ENCODE measurements at places on chromosomes 2 and 18.

DNA sequence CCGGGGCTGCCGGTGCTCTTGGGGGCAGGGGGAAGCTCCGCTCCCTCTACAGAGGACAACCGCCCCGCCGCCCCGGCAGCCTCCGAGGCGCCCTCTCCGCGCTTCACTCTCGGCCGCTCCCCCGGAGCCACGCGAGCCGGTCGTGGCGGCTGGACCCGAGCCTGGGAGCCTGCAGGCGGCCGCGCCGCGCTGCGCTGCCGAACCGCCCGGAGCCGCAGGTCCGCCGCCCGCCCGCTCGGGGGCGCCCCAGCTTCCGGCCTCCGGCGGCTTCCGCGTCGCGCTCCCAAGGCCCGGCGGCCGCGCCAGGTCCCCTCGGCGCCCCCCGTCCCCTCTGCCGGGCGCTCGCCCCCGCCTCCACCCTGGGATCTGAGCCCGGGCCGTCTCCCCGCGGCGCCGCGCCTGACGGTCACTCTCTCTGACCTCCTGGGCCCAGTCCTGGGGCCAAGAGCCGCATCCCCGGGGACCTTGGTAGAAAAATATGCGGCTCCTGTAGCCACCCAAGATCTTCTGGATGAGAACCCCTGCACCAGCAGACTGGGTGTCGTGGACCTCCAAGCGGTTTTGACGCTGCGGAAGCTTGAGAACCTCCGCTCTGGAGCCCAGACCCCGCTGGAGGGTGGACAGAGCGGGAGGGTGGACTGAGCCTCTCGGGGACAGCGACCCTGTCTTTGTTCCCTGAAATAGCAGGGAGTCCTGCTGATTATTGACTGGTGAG lies 44.3 kb downstream of the SERTAD2 start:
- peak; percentile 47 for DNase-seq

DNA sequence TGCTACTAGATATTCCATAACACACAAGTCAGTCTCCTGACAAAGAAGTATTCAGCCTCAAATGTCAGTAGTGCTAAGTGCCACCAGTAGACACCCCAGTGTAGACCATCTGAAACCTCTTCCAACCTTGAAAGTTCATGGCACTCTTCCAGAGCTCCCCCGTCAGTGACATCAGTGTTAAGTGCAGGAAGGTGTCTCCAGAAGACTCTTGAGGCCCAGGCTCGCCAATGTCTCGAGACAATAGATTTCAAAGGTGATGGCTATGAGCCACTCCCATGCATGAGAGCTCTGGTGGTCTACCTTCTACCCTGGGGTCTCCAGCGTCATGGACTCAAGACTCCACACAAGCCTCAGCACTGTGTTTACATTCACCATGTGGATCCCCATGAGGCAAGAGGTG lies 183.8 kb downstream of the SMAD2 start:
- no peak for DNase-seq

GRCh38 chr2:23378496-23378895 lies 6.5 kb upstream of the KLHL29 start:
- DNase-seq: no peak

GRCh38 chr2:241924069-241924908 lies 54.8 kb downstream of the RTP5 start:
- no peak for DNase-seq

DNA sequence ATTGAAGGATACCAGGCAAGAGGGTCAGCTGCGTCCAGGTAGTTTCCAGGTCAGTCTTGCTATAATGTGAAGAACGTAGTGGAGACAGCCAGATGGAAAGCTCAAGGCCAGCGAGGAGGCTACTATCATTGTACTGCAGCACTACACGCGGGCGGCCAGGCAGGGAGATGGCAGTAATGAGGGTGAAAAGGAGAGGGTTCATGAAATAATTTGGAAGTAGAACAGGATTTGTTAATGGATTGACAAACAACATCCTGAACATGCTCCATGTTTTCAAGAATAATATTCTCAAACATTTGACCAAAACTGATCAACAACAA lies 17.1 kb downstream of the SPIRE1 start:
- DNase-seq: no peak

GRCh38 chr2:45177870-45178269 lies 168.6 kb upstream of the SIX2 start:
- DNase-seq: no peak

DNA sequence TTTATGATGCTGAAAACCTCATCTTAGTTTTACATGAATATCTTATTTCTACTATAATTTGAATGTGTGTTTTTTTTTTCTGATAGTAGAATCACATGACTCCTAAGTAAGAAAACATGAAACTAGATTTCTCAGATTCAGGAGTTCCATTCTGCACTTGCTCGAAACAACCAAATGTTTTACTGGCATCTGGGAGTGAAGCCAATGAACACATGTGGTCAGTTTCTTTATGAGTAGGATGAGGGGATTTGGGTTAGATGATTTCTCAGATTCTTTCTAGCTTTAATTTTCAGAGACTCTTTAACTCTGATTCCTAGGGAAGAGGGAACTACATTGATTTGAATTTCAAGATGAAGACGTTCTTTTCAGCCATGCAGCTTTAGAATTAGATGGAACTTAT lies 225.0 kb upstream of the NT5C1B start:
- DNase-seq: no peak

DNA sequence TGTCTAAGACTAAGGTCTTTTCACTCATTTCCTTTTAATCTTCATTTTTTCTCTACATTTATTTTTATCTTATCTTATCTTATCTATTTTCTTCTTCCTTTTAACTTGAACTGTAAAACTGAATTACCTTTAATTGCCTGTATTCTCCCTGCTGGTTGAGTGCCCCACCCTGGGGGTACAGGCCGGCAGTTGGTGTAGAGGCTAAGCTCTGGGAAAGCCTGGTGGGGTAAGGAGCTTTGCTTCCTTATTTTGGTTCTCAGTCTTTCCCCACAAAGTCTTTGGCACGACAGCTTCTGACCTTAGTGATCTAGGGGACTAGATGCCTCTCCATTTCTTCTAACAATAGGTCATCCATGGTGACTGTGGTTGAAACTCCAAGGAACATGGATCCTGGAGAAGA lies 26.8 kb upstream of the HAAO start:
- DNase-seq: no peak

DNA sequence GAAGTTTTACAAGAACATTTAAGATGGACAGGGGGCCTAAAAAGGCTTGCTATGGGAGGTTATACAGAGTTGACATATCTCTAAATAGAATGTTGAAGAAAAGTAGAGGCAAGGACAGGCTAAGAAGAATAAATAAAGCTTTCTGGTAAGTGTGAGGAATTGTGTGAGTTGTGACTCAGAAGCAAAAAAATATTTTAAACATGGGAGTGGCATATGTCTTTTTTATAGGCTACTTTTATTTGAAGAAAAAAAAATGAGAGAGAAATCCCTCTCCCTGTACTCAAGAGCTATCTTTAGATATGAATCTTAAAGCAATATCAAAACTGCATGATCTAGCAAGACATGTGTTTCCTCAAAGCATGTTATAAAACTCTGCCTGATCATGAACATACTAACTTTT lies 41.1 kb downstream of the RAB3GAP1 start:
- no peak for DNase-seq

DNA sequence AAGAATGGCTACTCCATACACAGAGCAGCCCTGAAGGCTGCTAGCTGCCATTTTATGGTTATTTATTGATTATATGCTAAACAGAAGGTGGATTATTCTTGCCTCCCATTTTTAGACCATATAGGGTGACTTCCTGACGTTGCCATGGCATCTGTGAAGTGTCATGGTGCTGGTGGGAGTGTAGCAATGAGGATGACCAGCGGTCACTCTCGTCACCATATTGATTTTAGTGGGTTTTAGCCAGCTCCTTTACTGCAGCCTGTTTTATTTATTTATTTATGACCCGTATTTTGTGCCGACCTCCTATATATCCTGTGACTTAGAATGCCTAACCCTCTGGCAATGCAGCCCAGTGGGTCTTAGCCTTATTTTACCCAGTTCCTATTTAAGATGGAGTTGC lies 553.9 kb downstream of the TNS1 start:
- no peak for DNase-seq

GRCh38 chr2:196370381-196370780 lies 199.0 kb upstream of the STK17B start:
- DNase-seq: no peak

DNA sequence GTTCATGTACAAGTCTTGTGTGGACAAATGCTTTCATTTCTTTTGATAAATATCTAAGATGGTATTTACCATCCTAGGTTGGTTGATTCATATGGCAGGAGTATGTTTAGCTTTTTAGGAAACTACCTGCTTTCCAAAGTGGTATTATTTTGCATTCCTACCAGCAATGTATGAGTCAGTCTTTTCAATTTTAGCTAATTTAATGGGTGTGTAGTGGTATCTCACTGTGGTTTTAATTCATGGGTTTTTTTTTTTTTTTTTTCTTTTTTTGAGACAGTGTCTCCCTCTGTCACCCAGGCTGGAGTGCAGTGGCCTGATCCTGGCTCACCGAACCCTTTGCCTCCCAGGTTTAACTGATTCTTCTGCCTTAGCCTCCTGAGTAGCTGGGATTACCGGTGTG lies 4.2 kb downstream of the ZNF512 start:
- DNase-seq: no peak

GRCh38 chr2:59236723-59237122 lies 995.6 kb upstream of the FANCL start:
- no peak for DNase-seq

DNA sequence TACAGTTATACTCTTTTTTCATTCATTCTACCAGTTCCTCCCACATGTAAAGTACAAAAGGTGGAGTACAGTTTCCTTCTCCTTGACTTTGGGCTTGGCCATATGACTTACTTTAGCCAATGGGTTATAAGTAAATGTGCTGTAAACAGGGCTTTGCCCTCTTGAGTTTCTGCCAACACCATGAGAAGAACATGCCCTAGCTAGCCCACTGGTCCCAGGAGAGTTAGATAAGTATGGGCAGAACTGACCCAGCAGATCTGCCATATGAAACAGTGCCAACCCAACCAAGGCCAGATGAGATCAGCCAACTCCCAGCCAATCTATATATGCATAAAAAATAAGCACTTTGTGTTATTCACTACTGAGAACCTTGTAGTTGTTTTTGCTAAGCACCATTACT lies 25.5 kb downstream of the ZC3H8 start:
- no peak for DNase-seq

GRCh38 chr2:109582928-109583895 lies 30.6 kb downstream of the SEPTIN10 start:
- no peak for DNase-seq

GRCh38 chr2:203646961-203647360 lies 59.5 kb upstream of the CD28 start:
- DNase-seq: no peak

DNA sequence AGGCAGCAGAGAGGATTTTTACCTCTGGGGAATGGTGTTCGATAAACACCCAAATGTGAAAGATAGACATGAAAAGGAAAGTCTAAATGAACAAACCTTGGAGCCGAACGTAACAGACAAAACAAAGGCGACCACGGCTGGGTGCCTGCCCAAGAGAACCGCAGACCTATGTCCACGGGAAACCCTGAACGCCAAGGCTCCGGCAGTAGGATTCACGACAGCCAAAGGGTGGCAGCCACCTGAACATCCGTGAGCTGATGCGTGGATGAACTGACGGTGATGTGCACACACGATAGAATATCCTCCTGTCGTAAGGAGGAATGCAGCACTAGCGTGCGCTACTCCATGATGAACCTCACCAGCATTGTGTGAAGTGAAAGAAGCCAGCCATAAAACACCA lies 85.6 kb downstream of the MBP start:
- DNase-seq: no peak

DNA sequence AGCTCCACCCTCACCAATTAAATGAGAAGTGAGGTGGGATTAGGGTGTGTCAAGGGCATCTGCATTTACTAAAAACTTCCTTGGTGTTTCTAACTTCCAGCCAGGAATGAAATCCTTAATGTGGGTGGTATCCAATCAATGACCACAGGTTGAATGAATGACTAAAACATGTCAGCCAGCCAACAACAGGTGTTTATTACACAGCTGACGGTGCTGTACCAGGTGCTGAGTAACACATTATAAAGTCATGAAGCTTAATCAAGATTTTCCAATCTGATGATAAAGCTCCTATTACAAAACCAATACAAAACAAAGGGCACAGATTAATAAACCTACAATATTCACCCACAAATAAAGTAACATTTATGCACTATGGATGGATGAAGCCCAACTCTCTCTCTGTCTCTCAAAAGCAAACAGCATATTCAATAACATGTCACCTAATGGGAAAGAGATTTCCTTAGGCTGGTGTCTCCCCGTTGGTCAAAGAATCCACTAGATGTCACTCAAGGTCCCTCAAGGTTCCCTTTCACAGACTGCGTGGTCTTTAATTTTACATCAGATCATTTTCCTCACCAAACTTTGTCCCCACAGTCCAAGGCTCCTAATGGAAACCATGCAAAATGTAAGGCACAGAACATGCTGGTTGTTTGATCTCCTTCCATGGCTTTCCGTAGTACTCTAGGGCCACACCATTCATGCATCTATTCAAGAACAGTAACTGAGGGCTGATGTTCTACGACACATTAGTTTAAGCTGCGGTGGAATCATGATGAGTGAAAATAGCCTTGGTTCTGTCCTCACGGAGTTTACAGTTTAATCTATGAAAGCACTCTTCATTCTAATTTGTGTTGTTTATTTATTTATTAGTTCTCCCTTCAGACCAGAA lies 6.4 kb upstream of the PTPN4 start:
- no peak for DNase-seq

DNA sequence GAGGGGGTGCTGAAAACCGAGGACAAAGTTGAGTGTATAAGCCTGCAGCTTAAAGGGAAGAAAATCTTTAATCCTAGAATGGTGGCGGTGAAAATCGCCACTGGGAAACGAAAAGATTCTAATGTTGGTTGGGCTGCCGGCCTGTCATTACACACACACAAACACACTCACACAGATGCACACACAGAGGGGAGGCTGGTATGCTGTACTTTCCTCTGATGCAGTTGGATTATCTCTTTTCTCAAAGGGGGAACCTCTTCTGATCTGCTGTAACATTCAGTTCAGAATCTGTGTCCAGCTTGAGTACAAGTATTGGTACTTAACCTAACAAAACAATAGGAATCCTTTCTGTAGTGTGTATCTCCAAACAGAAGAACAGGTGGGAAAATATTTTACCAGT lies 39.0 kb downstream of the ANXA4 start:
- no peak for DNase-seq

DNA sequence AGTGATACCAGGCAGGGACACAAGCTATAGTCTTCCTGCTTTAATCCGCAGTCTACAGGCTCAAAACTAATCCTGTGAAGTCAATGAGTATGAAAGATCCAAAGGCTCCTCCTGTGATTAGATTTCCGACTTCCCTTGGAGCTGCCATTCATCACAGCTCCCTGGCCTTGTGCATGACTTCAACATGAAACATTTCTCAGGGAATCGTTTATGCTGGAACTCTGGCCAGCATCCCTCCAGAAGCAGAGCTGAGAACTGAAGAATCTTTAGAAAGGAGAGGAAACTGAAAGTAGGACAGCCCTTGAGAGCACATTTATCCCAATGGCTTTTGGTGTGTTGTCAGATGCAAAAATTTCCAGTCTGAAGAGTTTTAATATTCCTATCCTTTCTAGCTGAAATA lies 84.3 kb upstream of the SESTD1 start:
- DNase-seq: no peak

DNA sequence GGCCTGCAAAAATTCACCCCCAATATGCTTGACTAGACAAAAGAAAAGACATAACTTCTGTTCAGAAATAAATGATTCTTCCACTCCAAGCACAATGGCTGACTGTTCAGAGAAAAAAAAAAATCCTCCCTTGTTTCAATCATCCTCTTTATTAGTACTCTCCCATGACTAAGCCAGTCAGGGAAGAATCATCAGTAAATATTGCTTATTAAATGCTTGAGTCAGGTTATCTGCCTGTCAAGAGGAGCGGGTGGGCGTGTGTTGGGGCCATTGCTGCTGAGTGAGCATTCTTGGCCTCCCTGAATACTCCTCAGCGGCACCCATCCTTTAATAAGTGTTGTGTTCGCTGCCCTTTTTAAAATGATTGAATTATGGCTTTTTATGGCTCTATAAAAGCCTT lies 1334.8 kb upstream of the CELF4 start:
- no peak for DNase-seq

Measured in activated gamma-delta T cell (primary cell).